ENCODE measurements at places on chromosomes 11 and 22. TPM values are rescaled to one million over a fixed set of nuclear protein-coding genes. Genes with fewer than 3 reads are reported as not detected.

DNA sequence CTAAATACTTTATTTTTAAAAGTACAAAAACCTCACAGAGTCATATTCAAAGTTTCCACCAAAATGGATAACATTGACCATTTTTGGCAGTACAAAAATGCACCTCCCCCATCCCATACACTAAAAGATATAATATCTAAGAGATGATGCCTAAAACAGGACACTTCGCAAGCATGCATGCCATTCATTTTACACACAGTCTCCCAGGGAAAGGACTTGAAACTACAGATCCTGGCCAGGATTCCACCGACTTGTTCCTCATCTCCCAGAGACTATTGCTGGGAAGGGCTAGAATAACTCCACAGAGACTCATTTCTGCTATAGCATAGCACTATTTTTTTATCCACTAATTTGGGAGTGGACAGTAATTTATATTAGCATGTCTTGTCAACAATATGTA, 81.7 kb downstream of the MTNR1B start:
- no peak for DNase-seq

POLR2L gene
- 61.2 TPM for total RNA-seq

DNA sequence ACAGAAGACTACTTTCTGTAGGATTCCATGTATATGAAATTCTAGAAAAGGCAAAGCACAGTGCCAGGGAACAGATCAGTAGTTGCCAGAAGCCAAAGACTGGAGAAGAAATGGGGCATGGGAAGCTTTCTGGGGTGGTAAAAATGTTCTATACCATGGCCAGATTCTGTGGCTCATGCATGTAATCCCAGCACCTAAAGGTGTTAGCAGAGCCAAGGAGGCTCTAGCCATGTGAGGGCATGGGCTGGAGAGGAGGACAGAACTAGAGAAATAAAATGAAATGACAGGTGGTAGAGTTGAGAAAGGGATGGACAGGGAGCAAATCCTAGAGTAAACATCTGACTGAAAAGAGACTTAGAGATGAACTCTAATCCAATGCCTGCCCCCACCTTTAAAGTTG, 26.9 kb upstream of the HMGXB4 start:
- DNase-seq, result no peak

DNA sequence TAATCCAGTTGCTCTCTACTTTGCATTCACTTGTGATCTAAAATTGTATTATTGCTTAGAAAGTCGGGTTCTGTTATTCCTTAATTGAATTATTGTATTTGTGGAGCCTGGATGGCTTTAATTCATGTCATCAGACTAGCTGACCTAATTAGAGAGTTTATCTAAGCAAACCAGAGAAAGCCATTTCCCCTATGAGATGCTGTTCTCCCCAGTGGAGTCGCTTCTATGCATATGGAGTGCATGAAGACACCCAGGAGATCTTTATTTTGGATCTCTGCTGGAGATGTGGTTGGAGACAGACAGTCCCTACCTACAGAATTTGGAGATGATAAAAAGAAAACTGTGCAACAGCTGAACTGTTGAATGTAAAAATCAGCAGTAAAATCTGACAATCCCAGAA, 45.2 kb upstream of the MYO18B start:
- no peak for DNase-seq

- DNase-seq, result peak; percentile 70
Observed at GRCh38 chr22:28012832-28013460, 93.9 kb upstream of the PITPNB start.

GRCh38 chr22:41888627-41889200, 26.2 kb downstream of the SHISA8 start:
- no peak for DNase-seq

GRCh38 chr22:22745225-22746060, 101.0 kb downstream of the GGTLC2 start:
- DNase-seq, result no peak

GRCh38 chr11:14908214-14908880, 16.3 kb upstream of the CYP2R1 start:
- DNase-seq, result no peak

APOL1 gene
- total RNA-seq, result 0.46 TPM

GRCh38 chr11:47234669-47235100, 13.9 kb downstream of the ACP2 start:
- no peak for DNase-seq

OR52N4 gene
- not detected for total RNA-seq

- no peak for DNase-seq
Observed at GRCh38 chr11:73883856-73884255, 7.1 kb downstream of the PAAF1 start.

MRGPRX3 gene
- not detected for total RNA-seq

DNA sequence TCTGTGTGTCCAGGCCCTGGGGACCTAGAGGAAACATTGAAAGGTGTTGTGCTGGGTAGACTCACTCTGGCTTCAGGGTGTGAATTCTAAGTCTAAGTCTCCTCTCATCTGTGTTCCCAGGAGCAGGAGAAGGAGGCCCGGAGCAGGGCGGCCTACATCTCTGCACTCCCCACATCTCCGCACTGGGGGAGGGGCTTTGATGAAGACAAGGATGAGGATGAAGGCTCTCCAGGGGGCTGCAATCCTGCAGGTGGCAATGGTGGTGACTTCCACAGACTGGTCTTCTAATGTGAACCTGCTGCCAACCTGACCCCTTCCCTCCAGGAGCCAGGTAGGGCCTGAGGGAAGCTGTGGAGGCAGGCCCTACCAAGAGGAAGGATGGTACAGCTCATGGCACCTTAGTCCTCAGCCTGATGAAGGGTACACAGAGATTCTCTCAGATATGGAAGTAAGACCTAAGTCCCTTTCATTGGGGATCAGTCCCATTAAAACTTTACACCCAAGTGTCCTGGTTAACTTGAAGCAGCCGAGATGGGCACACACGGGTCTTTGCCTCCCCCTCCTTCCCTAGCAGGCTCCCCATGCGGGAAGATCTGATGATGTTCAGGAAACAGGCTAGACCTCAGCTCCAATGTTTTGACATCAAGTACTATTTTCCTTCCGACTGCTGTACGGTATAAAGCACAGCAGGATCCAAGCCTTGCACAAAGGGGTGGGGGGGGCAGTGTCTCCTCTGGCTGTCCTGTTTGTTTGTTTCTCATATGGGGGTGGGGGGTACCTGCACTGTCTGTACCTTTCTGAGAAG, 25.0 kb downstream of the USP35 start:
- no peak for DNase-seq

- DNase-seq, result no peak
Observed at GRCh38 chr11:66294626-66295620, 3.2 kb downstream of the TMEM151A start.

DNA sequence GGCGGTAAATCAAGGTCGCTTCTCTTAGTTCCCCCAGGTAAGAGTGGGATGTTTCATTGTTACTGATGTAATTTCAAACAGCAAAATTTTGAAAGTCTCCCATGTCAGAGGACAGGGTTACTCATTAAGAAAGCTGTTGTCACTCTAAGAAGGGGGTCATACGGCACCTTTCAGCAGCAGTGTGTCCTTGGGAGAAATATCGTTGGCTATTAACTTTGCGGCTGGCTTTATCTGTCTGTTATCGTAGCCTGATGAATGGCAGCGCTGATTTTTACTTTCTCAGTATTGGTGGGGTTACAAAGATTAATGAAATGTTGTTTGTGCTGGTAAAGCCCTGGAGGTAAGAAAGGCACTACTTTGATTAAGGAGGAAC, 27.5 kb upstream of the FBXO3 start:
- DNase-seq, result no peak

DNA sequence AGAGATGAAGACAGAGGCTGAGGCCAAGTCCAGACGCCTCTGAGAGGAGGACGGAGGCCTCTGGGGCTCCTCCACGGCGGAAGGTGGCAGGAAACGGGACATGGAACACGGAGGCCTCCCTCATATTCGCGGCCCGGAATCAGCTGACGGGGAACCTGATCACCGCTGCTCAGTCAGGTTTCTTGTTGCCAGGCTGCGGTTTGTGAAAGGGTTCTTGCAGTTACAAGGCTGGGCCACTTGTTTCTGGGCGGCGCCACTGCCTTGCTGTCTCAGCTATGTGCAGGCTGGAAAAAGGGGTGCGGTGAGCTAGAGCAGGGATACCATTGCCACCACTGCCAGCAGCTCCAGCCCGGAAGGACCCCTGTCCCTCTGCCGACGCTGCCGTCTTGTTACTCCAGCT, 10.0 kb upstream of the MMP1 start:
- DNase-seq, result no peak

DNA sequence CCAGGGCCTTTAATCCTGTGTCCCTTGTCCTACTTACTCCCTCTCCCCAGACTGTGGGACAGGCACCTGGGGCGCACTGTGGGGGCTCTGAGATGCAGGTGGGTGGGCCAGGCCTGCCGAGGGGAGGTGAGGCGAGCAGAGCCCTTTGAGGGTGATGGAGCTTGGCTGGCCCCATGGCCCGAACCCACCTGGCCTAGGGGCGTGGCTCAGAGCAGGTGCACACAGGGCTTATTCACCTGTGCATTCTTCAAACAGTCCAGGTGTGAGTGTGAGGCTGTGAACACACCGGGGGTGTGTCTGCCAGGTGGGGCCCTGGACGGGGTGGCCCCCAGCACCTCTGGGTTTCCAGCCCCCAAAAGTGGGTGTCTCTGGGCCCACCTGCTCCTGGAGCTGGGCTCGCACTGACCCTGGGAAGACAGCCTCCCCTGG, 9.0 kb upstream of the MUC5AC start:
- DNase-seq, result peak; percentile 77

LGALS12 gene
- total RNA-seq, result 0.17 TPM
